ENCODE measurements at places on chromosomes 4 and X.
A peak's percentile ranks its signal among the peaks of the same experiment; 100 is the strongest.

- no peak for DNase-seq
These were observed 378.6 kb upstream of the ANXA10 start for GRCh38 chr4:167713756-167714155.

- DNase-seq, result no peak
These were observed 203.1 kb downstream of the BCOR start for GRCh38 chrX:39894683-39895082.

- DNase-seq, result no peak
These were observed 1649.8 kb upstream of the PCDH10 start for GRCh38 chr4:131499141-131499873.

DNA sequence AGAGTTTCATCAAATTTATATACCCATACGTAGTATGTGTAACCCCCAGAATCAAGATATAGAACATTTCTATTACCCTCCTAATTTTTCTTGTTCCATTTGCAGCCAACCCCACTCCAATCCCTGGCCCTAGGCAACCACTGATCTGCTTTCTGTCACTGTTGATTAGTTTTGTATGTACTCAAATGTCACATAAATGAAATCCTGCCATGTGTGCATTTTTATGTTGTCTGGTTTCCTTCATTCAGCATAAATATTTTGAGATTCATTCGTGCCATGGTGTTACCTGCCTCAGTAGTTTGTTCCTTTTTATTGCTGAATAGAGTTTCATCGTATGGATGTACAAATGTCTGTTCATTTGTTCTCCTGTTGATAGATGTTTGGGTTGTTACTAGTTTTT is 126.3 kb downstream of the MID1IP1 start:
- DNase-seq, result no peak

- DNase-seq, result no peak
These were observed 135.4 kb upstream of the FRMPD4 start for GRCh38 chrX:12002876-12003275.

- DNase-seq, result no peak
These were observed 4.2 kb downstream of the PDE6B start for GRCh38 chr4:629636-629914.

- no peak for DNase-seq
These were observed 466.0 kb downstream of the DMD start for GRCh38 chrX:32745323-32745722.

GRCh38 chr4:160611181-160611580 is 1508.3 kb downstream of the RAPGEF2 start:
- DNase-seq, result no peak

GRCh38 chr4:115361781-115362180 is 248.4 kb upstream of the NDST4 start:
- no peak for DNase-seq

DNA sequence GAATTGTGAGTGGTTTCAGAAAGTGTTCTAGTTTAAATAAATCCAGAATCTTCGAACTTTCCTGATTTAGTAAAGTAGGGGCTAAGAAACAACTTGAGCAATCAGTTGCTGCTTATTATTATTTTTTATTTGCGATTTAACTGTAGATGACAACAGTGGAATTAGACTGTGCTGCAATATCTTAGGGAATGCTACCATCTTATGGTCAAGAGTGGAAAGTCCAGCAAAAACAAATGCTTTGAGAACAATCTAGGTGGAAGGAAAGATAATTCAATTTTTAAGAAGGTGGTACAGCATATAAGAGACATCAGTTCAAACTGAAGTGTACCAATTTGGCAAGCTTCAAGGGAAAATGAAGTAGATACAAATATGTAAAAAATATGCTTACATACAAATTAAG is 73.3 kb downstream of the CYLC1 start:
- no peak for DNase-seq

DNA sequence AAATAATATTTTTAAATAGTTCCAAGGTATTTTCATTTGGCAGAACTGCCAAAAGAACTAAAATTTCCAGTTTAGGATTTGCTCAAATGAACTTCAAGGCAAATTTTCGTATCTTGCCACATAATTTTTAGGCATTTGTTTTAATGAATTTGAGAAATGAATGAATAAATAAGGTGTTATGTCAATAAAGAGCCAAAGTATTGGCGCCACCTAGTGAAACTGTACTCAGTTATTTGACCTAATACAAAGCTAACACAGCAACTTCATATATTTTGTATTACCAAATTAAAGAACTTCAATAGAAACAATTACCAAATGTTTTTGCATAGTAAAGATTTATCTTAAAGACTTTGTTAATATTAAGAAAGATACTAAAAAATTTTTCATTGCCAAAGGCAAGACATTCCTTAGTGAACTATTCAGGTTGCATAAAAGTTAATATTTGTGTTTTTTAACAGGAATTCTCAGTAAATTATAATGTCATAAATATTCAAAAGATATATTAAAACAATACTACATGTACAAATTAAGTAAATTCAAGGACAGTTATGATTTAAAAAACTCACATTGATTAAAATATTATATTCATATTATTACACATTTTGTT is 50.3 kb downstream of the STPG2 start:
- DNase-seq, result no peak

GRCh38 chr4:2958446-2958845 is 4.8 kb downstream of the NOP14 start:
- DNase-seq, result no peak

DNA sequence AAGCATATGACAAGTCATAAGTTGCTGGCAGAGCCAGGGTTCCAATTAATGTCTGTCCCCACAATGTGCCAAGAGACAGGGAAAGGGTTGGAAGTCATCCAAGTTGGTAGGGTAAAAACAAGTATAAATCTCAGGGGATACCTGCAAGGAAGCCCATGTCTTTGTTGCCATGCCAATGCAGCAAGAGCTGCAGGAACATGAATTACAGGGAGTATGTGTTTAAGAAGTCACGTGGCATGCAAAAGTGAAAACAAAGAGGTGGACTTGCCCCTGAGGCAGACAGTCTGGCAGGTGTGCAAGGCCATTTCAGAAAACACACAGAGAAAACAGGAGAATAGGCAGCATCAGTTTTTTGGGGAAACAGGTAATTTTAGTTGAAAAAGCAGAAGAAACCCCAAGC is 29.4 kb downstream of the C4orf51 start:
- no peak for DNase-seq

GRCh38 chr4:170278460-170278859 is 188.7 kb upstream of the AADAT start:
- no peak for DNase-seq

- no peak for DNase-seq
These were observed 117.2 kb downstream of the SLIT2 start for GRCh38 chr4:20368926-20369325.

- peak; percentile 27 for DNase-seq
These were observed 281.7 kb downstream of the UNC5C start for GRCh38 chr4:95267081-95267480.

GRCh38 chr4:153398713-153399112 is 54.2 kb downstream of the MND1 start:
- no peak for DNase-seq

DNA sequence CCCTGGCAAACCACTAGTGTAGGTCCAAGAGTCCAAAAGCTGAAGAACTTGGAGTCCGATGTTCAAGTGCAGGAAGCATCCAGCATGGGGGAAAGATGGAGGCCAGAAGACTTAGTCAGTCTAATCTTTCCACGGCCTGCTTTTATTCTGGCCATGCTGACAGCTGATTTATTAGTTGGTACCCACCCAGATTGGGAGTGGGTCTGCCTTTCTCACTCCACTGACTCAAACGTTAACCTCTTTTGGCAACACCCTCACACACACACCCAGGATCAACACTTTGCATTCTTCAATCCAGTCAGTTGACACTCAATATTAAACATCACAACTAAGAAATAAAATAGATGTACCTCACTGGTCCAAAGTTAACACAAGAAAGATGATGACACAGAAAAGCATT is 134.8 kb upstream of the GABRA2 start:
- no peak for DNase-seq

DNA sequence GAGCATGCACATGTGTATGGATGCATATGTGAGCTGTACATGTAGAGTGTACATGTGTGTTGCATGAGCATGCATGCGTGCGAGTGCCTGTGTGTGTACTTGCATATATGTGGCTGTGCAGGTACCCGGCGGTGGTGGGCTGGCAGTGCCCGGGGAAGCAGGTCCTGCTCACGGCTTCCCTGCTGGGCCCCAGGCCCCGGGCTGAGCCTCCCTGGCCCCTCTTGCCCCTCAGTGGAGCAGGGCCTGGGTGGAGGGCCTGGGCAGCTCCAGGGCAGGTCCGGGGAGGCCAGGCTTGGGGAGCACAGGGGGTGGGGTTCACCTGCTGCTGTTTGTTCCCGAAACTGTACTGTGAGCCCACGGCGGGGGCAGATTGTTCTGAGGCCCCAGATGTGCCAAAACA is 9.4 kb downstream of the NAT8L start:
- DNase-seq, result no peak

GRCh38 chr4:67604749-67605148 is 46.2 kb downstream of the STAP1 start:
- DNase-seq, result no peak

GRCh38 chrX:11698702-11699101 is 33.0 kb upstream of the ARHGAP6 start:
- no peak for DNase-seq

DNA sequence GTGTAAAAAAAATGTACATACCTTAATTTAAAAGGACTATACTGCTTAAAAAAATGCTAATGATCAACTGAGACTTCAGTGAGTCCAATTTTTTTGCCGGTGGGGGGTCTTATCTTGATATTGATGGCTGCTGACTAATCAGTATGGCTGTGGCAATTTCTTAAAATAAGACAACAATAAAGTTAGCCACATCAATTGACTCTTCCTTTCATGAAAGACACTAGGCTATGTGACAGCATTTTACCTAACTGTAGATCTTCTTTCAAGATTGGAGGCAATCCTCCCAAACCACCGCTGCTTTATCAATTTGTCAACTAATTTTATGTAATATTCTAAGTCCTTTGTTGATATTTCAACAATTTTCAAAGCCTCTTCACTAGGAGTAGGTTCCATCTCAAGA is 116.1 kb downstream of the FBXW7 start:
- DNase-seq, result no peak

DNA sequence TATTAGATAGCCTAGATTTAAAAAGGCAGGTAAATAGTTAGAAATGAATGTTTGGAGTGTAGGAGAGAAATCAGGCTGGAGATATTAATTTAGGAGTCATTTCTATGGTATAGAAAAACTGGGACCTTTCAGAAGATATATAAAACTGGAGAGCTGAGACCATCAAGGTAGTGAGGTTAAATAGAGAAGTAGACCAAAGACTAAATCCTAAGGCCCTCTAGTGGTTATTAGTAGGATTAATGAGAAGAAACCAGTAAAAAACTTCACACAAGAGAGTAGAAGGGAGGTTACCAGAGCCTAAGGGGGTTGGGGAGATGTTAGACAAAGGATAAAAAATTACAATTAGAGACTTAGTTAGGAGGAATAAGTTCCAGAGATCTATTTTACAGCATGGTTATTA is 351.0 kb upstream of the SPANXN1 start:
- no peak for DNase-seq

DNA sequence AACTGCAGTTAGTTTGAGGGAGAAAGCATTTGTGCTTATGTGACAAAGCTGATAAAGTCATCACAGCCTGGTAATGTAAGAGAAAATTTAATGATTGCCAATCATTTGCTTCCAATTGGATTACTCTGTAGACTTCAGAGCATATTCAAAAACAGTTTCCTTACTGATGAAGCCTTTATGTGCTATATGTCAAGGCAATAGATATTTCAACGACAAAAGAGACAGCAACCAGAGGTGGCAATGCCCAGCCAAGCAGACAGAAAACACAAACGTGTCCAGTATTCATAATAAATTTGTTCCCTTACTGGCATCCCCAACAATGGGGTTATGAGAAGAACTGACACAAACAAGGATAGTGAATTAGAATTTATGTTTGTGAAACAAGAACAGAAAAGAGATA is 1840.3 kb upstream of the PCDH7 start:
- no peak for DNase-seq

- no peak for DNase-seq
These were observed 713.7 kb upstream of the TENM3 start for GRCh38 chr4:181529537-181529936.

DNA sequence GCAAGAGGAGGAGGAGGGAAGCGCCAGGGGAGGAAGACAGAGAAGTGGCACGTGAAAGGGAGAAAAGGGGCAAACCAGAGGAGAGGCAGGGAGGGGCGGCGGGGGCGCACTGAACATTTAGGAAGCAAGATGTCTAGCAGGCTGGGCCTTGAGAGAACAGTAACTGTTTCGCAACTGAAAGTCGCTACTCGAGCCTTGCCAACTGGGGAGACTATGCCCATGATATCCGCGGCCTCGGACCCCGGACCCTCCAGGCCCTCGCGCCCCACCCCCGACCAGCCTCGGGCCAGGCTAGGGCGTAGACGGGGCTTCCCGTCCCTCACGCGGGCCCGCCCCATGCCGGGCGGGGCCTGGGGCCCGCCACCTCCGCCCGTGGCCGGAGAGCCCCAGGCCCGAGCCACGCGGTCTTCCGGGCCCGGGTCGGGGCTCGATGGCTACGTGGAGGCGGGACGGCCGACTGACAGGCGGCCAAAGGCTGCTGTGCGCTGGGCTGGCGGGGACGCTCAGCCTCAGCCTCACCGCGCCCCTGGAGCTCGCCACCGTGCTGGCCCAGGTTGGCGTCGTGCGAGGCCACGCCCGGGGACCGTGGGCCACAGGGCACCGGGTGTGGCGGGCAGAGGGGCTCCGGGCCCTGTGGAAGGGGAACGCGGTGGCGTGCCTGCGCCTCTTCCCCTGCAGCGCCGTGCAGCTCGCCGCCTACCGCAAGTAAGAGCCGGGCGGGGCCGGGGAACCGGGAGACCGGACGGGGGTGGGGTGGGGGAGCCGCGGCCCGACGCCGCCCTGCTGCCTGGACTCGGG is at the start of gene SLC25A43:
Gene SLC25A43 (plus strand): TSS at position 363 of the 798 bp plus-strand sequence. CDS start 68 bp downstream, at position 431.
- DNase-seq, result no peak

- no peak for DNase-seq
These were observed 389.4 kb downstream of the UNC5C start for GRCh38 chr4:95159384-95159783.

DNA sequence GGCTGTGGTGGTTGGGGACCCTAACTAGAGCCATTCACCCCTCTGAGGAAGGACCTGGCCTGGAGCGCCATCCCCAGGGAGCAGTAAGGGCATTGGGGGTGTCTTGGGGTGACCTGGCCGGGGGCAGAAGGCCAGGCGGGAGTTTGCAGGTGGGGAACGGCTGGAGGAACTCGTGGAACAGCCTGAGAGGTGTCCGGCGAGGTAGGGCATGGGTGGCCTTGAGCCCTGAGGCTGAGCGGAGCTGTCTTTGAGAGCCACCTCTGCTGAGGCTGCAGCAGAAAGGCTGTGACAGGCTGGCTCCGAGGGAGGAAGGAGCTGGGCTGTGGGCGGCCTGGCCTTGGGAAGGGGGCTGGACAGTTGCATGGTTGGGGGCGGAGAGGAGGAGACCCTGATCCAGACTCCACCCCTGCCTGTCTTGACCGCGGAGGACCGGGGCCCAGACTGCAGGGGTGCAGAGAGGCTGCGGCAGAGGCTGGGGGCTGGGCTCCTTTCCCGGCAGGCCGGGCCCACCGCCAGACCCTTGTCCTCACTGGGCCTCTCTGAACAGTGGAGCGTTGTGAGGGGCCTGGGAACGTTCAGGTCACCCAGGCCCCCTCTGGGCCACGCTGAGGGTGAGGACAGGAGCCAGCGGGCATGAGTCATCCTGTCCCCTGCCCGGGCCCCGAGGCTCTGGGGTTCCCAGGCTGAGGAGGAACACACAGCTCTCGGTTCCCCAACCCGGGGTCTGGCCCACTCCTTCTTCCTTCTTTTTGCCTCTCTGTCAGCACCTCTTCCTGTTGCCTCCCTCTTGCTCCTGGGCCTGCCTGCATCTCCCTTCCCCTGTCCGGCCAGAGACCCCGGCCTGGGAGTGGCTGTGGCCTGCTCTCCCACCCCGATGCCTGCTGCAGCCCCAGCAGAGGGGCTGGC is 8.1 kb downstream of the SH3BP2 start:
- DNase-seq, result no peak
